Sciatic nerve (tissue), 2 donors: ENCODE measurements at places on chromosomes 7 and 10.

DNA sequence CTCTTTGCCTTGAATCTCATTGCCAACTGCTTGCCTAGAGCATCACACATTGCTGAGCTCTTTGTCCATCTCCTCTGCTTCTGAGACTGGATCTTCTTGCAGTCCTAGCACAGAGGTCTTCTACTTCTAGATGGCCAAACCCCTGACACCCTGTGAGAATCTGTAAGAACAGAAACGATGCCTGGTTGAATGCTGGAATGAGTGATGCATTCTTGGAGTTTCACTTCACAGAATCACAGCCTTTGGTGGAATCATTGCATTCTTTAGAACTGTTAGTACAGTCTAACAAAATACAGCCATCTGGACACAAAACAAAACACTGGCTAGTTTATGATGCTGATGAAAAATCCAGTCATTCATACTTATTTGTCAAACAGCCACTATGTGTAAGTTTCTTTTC lies 141.7 kb upstream of the ITGB1 start:
- no peak for DNase-seq

DNA sequence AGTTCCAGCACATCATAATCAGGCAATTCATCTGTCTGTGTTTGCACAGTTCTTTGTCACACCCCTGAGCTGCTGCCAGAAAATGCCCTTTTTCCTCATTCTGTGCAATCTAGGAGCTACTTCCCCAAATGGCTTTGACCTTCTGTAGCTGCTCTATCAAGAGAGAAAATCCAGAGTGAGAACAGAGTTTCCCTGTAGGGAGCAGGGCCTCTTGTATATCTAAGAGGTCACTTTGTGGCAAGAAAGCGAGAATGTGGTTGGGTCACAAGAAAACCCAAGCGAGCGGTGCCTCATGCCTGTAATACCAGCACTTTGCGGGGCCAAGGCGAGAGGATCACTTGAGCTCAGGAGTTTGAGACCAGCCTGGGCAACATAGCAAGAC lies 24.3 kb downstream of the SLC29A3 start:
- DNase-seq: no peak

GRCh38 chr10:5284311-5285057 lies 80.3 kb upstream of the UCN3 start:
- DNase-seq: no peak

DNA sequence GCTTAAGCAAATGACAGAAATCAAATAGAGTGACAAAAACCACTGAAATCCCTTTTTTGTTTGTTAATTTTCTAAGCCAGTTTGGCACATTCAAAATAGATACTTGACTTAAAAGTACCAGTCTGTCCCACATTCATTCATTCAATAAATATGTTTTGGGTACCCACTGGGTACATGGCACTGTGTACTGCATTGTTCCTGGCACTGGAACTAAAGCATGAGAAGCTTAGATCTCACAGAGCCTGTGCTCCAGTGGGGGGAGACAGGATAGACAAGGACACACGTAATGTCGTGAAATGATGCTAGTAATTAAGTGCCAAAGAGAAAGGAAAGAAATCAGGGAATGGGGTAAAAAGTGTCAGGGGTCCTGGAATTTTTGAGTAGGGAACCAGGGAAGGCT lies 13.0 kb downstream of the MTURN start:
- DNase-seq: no peak

DNA sequence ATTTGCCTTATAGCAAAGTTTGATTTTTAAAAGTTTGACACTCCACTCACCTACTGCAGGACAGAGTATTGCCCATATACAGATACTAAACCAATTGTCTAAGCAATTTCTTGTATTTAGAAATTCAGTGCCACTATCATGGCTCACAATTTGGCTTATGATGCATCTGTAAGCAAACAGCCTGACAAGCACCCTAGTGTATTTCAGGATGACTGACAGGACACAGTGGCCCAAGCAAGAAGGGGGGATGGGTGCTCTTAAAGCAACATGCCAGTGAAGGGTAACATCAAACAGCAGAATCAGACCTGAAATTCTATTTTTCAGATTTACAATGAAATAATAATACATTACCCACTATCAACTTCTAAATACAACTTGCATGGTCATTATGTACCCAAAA lies 30.5 kb downstream of the CTNNA3 start:
- no peak for DNase-seq
